ENCODE measurements at places on chromosomes 1 and 21.
A peak's percentile ranks its signal among the peaks of the same experiment; 100 is the strongest.

GRCh38 chr1:38291906-38292521 is 245.4 kb upstream of the POU3F1 start:
- no peak for DNase-seq

DNA sequence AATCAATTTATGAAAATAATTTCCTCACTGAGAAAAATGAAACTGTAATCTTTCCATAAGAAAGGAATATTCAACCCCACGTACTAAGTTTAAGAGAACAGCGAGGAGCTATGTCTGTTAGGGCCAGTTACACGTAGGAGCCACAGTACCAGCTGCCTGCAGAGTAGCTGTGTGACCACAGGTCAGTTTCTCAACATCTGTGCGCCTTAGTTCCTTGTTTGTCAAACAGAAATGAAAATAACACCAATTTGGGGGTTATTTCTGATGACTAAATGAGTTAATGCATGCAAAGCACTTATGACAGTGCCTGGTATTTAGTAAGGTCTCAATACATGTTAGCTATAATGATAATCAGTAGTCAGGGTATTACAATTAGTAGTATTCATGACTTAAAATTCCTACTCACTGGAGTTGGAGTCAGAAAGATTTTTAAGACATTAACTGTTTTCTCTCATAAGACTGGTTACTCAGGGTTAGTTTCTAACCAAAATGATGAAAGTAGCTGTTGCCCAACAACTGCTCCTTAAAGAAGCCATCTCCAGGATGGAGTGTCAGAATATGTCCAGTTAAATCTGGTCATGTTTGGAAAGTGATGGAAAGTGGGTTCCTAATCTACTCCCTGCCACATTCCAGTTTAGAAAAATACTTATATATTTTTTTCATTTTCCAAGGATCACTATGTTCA is 85.8 kb upstream of the ZNF648 start:
- DNase-seq, result no peak

GRCh38 chr1:208895181-208895580 is 651.0 kb upstream of the PLXNA2 start:
- no peak for DNase-seq

DNA sequence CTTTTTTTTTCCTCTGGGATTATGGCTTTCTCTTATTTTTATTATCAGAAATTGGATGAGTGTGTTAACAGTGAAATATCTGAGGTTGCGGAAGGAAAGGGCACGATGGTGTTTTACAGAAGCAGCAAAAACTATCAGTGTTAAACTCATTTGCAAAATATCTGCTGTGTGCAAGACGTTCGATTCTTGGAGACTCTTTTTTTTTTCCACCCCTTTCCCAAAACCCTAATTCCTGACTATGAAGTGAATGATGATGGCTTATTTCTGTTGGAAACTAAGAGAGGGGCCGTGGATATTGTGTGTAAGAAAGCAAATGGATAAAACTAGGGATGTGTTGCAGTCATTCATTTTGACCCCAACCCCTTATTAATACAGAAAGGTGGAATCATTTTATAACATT is 677 bp downstream of the NCAM2 start:
- DNase-seq, result no peak

GRCh38 chr1:87513966-87514660 is 185.4 kb downstream of the LMO4 start:
- no peak for DNase-seq

DNA sequence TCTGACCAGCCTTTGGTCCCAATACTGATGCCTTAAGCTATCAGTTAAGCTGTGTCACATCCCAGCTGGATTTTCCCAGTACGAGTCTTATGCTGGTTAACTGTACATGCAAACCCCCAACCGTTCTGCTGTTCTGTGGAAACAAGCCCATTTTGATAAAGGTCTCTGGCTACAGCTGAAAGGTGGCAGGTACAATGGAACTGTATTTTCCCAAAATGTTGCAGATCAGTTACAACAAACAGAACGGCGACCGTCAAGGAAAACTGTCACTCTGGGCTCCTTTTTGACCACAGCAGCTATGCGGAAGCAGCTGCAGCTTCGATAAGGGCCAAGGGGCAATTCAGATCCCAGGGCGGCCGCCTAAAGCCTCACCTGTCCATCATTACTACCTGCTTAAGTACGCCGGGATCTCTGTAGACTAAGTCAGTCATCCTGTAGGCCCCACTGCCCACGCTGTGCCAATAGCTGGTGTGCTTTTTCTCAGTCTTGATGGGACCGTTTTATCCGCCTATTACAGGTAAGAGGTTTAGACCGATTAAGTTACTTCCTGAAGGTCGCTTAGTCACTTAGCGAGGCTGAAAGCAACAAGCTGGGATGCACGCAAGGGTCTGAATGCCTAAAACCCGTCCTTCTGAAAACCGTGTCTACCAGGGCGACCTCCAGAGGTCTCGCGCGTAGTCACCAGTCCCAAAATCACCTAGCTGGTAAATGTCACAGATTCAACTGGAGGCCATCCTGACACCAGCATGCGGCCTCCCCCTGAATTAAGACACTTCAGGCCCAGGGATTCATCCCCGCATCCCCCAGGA is 11.1 kb upstream of the RAB42 start:
- DNase-seq, result peak; percentile 46

DNA sequence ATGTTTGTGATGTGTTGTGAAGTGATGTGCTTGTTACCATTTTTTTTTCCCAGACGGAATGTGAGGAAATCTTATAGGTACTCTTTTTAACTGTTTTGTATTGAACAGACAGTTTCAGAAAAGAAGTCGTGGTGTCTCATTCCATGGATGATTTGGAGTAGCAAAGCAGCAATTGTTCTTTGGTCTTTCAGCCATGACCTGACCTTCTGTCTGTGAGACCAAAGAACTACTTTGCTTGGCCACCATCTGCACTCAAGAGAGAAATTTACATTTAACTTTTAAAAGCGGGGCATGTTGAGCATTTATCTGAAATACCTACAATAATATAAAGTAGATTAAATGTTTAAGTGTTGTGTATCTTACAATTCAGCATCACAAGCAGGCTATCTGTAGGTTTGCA is 90.2 kb downstream of the SDCCAG8 start:
- DNase-seq, result no peak

DNA sequence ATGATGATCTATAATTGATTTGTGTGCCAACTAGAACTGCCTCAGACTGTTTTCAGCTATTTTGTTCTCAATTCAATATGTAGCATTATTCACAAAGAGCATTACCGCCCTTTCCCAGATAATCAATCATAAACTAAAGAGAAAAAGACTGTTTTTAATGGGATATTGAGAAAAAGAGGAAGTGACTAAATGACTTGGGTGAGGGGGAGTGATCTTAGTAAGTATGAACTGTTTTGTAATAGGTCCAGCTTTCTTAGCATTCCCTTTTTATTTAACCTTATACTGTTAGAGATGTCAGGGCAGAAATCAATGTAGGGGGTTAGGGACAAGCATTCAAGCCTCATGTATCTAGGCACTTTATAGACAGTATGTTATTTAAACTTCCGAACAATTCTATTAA is 157.8 kb upstream of the DPYD start:
- no peak for DNase-seq

GRCh38 chr1:1033009-1033587 is 13.2 kb downstream of the AGRN start:
- peak; percentile 93 for DNase-seq

GRCh38 chr1:101366513-101367215 is 129.8 kb downstream of the S1PR1 start:
- no peak for DNase-seq

DNA sequence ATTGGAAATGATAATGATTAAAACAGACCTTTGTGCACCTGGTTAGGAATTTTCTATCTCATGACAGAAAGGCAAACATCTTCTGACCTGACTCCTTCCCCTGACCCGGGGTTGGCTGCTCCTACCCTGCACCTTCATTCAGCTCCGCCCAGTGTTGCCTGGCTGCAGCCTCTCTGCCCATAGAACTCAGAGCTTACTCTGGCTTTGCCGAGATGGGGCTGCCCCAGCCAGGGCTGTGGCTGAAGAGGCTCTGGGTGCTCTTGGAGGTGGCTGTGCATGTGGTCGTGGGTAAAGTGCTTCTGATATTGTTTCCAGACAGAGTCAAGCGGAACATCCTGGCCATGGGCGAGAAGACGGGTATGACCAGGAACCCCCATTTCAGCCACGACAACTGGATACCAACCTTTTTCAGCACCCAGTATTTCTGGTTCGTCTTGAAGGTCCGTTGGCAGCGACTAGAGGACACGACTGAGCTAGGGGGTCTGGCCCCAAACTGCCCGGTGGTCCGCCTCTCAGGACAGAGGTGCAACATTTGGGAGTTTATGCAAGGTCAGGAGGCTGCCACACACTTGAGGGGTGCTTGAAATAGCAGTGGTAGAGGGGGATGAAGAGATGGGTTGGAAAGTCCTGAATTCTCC is at the start of gene DIO1:
DIO1 (plus strand) TSS at position 189 of the 638 bp plus-strand sequence; CDS start at position 213, 24 bp downstream.
- no peak for DNase-seq

GRCh38 chr1:76961181-76961819 is 94.0 kb downstream of the ST6GALNAC5 start:
- DNase-seq, result no peak

GRCh38 chr1:193306430-193306829 is 120.0 kb upstream of the B3GALT2 start:
- DNase-seq, result no peak

- no peak for DNase-seq
Measured at GRCh38 chr1:211566431-211567025, 12.4 kb downstream of the SLC30A1 start.

- no peak for DNase-seq
Measured at GRCh38 chr1:3313576-3313950, 140.9 kb upstream of the ARHGEF16 start.

DNA sequence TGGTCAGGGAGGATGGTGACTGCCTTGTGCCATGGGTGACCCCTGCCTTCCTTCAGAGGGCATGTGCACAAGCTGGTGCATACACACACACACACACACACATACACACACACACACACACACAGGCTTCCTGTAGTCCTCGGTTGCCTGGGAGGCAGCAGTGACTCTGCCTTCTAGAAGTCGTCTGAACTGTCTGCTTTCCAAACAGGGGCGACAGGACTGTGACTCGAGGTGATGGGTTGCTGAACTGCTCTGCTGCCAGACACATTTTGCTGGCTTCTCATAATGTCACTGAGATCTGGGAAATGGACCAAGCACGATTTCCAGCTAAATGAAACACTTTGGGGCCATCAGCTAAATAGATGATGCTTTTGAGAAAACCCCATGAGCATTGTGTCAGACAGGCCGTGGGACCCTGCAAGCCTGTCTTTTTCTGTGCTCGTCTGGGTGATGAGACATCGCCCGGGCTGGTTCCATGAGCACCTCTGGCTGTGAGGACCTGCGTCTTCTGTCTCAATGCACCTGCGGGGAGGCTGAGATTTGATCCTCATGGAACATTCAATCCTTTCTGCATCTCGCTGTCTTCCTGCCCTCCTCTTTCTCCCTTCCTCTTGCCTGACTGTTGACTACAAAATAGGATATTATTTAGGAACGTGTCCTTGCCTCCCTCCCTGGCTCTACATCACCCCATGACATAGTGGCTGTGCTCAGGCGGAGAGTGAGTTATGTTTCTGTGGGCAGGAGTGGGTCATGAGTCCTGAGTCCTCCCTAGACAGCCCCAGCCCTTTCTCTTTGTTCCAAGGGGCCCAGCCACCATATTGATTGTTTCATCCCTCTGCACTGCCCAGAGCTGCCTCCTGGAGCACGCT is 436.8 kb downstream of the CAMTA1 start:
- DNase-seq, result no peak

DNA sequence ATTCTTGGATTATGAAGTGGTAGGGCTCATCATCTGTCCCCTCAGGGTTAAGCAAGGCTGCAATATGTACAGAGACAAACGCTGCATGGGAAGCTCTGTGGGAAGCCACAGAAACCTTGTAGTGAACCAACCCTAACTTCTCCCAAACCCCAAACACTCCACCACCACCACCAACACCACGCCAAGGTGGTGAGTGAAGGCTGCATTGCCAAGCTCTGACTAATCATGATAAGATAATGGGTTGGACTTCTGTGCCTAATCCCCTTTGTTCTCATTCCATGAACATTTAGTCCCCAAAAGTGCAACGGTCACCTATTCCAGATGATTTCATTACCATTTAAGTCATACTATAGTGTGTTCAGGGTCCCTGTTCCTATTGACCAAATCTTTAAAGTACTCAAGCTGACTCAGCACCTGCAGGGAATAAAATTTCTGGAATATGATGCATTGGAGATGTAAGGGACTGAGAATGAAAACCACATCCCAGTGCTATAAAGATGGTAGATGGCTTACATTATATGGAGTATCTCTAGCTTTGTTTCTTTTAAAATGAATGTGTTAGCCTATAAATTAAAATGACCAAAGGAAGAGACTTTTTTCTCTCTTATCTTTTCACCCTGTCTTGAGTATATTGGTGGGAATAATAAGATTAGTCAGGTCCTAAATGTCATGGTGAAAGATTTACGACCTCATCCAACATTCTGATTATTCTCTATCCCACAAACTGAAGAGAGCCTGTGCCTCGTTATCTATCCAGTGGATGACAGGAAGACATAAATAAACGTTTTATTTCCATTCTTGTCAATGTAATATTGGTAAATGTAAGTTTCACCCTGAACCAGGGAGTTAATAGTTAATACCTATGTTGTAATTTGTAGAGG is 22.6 kb upstream of the PLD5 start:
- no peak for DNase-seq

DNA sequence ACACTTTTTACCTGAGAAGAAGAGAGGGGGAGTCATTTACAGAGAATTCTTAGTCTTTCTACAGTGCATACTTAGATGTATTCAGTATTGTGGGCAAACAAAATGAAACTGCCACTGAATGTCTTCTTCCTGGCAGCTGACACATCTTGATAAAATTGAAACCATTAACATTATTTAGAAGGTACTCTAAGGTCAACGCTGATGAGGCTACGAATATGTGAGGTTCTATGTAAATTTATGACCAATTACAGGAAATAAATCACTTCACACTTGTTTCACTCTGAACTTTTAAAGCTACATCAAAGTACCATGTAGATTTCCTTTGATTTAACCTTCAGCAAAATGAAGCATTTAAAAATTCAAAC is 51.3 kb upstream of the GFI1 start:
- DNase-seq, result no peak

- no peak for DNase-seq
Measured at GRCh38 chr1:203475012-203475981, at the start of gene PRELP. Gene PRELP (plus strand): TSS chr1:203475806. CDS start chr1:203483185, 7,379 bp downstream.

DNA sequence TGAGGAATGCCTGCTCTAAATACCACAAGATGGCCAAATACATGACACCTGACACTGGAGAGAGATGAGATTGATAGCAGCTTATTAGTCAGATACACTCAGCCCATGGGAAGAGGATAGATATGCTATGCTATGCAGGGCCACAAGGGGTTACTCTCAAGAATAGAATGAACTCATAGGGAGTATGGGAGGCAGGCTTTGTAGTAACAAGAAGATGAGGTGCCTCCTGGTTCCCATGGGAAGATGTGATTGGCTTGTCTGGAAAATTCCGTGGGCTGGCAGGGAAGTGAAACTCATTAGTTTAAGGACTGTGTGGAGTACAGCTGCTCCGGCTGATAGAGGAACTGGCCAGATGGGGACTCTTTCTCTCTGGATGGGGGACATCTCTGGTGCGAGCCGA is 16.5 kb downstream of the CCDC30 start:
- no peak for DNase-seq

GRCh38 chr21:45217010-45217409 is 70.7 kb downstream of the POFUT2 start:
- no peak for DNase-seq

- no peak for DNase-seq
Measured at GRCh38 chr1:29574871-29575270, 338.5 kb downstream of the PTPRU start.
